ENCODE measurements at places on chromosomes 7 and 10.
A peak's percentile ranks its signal among the peaks of the same experiment; 100 is the strongest.

GRCh38 chr10:14377591-14378175, 47.0 kb upstream of the FRMD4A start:
- no peak for DNase-seq

GRCh38 chr10:21501731-21502347, 23.6 kb downstream of the SKIDA1 start:
- no peak for DNase-seq

DNA sequence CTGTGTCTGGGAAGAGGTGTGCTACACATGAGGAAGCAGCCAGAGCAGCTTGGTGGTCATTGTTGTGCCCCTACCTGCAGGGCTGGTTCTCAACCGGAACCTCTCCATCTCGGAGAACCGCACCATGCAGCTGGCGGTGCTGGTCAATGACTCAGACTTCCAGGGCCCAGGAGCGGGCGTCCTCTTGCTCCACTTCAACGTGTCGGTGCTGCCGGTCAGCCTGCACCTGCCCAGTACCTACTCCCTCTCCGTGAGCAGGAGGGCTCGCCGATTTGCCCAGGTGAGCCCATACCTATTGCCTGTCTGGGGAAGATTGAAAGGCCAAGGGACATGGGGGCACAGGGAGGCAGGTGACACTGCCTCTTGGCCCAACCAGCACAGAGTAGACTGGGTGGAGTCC, 29.3 kb upstream of the CSGALNACT2 start:
- no peak for DNase-seq

DNA sequence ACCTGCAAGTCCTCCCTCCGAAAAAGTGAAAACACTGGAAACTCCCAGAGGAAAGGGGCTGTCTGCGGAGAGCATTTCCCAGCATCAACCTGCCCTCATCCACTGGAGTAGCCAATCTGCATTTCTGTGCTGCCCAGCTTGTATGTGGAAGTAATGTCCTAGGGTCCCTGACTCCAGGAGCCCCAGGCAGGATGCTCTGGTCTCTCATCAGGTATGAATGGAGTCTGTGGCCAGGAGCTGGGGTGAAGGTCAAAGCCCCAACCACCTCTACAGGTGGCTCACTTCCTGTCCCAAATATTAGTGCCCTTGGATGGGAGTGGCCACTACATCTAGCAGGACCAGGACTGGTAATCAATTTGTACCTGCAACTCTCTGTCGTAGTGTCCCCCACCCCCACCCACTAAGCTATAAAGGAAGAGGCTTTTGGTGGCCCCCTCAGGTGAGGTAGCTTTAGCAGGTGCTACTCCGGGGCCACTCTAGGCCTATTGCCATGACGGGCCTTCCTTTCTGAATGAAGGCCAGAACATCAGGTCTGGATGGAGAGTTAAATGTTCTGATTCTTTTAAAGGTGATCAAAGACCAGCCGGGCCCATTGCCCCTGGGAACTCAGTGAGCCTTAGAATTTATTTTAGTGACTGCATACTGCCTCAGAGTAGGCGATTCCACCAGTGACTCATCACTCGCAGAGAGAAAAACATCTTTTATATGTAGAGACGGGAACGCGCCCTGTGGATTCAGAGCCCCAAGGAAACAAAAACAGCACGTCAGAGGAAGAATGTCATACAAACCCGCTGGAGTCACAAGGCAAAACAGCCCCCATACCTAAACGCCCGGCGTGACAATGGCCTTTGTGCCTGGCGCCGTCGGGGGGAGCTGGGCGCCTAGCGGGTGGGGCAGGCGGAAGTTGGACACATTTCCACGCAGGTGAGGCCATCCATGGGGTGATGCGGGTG, 13.0 kb downstream of the EN2 start:
- peak; percentile 54 for DNase-seq
